ENCODE measurements at places on chromosomes 13 and 19.

GRCh38 chr13:48977973-48978372 is 2.3 kb downstream of the FNDC3A start:
- peak; percentile 72 for DNase-seq

DNA sequence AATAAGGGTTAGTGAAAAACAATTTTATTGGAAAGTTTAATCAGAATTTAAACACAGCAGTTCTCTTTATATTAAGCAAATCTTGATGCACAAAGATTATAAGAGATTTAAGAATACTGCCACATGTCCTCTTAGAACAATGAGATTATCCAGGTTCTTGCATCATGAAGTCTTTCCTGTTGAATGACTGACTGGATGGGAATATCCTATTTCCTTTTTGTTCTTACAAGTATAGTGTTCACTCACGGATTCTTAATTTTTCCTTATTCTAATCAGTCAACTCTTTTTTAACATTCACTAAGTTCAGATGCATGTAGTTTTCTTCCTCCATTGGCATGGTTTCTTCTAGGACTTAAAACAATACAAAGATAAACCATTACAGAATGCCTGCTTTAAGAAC is 10.1 kb downstream of the URI1 start:
- DNase-seq, result no peak

DNA sequence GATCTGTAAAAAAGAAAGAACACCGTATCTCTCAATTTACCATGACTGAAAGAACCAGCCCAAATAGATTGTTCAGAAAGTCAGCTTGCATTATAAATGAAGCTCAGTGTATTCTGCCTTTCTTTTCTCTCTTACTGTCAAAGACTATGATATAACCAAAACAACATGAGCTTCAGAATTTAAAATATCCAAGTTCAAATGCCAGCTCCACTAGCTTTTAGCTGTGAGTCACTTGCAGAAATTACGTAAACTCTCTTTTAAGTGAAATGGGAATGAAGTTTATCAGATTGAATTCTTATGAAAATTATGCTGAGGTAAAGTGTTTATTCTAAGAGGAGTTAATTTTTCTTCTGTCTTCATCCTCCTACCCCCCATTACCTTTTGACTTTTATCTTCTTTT is 20.0 kb upstream of the POSTN start:
- no peak for DNase-seq

GRCh38 chr19:38942471-38943181 is 11.9 kb downstream of the MRPS12 start:
- no peak for DNase-seq

DNA sequence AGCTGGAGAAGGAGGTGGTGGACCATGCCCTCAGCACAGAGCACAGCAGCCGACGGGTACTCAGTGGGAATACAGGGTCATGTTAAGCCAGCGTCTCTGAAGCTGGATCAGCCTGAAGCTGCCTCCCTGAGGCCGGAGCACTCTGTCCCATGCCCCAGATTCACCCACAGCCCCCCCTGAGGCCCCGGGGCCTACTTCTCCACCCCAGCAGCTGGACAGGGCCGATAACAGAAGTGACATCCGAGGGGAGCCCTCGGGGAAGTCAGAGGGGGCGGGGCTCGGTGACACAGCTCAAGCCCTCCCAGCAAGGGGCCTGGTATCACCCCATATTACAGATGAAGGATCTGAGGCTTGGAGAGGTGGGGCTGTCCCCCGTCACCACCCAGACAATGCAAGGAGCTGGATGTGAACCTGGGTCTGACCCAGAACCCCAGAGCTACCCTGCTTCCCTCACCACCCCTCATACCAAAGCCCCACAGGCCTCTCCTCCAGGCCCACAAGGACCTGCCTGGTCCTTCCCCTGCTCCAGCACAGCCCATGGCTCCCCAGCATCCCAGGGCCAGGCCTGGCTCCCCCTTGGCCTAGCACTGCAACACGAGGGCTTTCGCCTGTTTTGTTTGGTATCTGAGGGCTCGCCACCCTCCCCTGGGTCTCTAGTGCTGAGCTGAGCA is 5.7 kb downstream of the R3HDM4 start:
- DNase-seq, result no peak

GRCh38 chr13:20373861-20374260 is 141.7 kb upstream of the GJB6 start:
- no peak for DNase-seq

DNA sequence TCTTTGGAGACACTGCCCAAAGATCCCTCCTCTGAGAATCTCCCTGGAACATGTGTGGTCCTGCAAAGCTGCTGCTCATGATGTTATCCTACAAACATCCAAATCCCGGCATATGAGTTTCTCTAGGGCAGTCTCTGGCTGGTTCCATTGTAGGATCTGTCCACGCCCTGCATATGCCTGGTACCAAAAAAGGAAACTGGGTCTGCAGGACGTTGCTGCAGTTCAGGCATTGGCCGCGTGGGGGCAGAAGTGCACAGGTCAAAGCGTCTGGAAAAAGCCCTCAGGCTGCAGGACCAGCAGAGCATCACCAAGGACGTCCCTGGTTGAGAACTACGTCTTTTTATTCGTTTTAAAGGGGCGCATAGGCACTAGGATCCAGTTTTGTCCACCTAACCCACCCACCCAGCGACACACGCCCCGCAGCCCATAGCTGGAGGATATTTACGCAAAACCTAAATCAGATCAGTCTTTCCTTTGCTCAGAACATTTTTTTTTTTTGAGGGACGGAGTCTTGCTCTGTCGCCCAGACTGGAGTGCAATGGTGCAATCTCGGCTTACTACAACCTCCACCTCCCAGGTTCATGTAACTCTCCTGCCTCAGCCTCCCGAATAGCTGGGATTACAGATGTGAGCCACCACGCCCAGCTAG is 12.9 kb upstream of the ZNF564 start:
- peak; percentile 86 for DNase-seq

- DNase-seq, result no peak
Measured at GRCh38 chr13:64074971-64075474, 2659.4 kb upstream of the PCDH20 start.

- DNase-seq, result peak; percentile 91
Measured at GRCh38 chr19:10027158-10027997, 14.1 kb downstream of the RDH8 start.

DNA sequence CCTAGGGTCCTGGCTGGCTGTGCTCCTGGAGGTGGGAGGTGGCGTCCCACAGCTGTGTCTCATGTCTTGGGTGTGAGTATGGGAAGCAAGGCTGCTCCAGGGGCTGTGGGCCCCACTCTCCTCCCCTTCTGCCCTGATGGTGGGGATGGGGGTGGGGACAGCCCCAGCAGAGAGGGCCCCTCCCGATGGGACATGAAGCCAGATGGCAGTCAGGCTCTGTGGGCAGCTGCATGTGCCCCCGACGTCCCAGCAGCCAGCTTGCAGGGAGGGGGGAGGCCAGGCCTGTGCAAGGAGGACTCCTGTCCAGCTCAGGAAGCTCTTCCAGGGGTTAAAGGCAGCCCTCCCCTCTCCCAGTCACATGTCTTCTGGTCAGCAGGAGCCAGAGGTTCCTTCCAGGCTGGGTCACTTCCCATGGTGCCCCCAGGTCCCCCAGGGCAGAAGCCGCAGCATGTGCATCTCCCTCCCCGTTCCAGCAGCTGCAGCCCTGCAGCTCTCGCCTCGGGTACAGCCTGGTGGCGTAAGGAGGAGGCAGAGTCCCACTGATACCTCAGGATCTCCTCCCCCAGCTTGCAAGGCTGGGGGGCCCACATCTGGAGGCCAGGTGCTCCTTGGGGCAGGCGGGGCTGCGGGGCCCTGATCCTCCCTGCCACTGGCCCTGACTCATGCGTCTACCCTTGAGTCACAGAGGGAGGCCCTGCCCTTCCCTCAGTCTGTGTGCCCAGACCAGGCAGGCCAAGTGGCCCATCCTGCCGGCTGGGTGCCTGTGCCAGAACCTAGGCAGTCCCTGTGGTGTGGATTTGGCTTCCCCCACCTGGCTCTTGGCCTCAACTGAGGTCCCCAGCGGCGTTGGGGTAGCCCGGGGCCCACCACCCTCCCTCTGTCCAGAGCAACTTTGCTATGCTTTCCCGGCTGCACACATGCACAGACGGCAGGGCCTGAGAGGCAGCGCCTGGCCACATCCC is 13.0 kb downstream of the YIPF2 start:
- DNase-seq, result peak; percentile 53
